ENCODE measurements at places on chromosomes 1 and 21.
A peak's percentile ranks its signal among the peaks of the same experiment; 100 is the strongest.

DNA sequence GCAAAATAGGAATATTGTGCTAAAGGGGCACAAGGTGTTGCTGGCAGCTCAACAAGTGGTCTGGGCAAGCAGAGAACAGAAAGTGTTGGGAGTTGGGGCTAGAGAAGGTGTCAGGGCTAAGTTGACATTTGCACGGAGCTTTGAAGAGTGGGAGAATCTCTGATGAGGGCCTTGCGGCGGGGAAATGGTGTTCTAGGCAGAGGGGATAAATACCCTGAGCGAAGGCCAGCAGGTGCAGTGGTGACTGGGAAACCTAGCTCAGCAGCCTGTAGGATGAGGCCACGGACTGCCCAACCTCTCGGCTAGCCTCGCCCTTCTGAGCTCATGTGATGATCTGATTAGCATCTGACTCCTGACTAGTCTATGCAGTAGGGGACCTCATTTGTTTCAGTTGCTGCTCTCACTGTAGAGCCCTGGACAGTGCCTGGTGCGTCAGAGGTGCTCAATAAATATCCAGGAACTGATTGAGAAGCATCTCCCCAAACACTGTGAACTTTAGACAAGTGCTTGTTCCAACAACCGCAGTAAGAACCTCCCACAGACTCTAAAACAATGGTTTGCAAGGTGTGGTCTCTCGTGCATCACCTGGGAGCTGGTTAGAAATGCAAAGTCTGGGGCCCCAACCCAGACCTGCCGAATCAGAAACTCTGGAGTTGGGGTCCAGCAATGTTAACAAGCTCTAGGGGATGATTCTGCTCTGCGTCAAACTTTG lies 1.0 kb upstream of the FOXO6 start:
- DNase-seq = no peak

DNA sequence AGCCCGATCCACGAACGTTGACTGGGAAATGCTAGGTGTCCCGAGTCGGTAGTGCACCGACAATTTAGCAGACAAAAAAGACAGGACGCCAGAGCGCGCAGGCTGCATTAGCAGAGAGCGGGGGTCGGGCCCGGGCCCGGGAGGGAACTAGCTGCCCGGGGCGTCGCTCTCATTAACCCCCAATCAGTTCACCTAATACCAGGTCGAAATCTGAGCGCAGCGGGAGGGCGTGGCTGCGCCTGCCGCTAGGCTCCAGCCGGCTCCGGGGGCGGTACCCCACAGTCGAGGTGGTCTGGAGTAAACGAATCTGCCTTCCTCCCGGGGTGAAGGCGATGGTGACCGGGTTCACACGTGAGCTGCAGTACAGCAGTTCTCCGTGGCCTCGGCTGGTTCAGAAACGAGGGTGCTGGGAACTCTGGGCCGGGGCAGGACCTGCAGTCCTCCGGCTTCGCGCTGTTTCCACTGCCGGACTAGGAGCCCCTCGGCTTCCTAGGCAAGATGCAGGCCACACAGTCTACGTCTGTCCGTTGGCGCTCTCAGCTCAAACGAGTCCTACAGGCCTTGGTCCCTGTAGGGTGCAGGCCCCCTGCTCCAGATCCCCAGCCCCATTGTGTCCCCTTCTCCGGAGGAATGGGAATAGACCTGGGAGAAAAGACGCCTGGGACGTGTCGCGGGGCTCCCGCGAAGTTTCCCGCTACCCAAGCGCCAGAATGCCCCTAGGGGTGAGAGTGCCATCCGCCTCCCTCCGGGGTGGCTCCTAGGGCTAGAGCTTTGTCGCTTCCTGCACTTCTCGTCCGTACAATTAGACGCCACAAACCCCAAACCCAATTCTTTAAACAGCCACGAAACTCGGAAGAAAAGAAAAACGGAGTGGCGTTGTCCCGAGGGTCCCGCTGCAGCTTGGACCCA lies 2.0 kb downstream of the GFI1 start:
- peak; percentile 7 for DNase-seq

GRCh38 chr1:102234753-102235359 lies 238.1 kb upstream of the OLFM3 start:
- DNase-seq = no peak

- no peak for DNase-seq
These were observed 10.0 kb downstream of the PLA2G2D start for GRCh38 chr1:20109223-20109856.

DNA sequence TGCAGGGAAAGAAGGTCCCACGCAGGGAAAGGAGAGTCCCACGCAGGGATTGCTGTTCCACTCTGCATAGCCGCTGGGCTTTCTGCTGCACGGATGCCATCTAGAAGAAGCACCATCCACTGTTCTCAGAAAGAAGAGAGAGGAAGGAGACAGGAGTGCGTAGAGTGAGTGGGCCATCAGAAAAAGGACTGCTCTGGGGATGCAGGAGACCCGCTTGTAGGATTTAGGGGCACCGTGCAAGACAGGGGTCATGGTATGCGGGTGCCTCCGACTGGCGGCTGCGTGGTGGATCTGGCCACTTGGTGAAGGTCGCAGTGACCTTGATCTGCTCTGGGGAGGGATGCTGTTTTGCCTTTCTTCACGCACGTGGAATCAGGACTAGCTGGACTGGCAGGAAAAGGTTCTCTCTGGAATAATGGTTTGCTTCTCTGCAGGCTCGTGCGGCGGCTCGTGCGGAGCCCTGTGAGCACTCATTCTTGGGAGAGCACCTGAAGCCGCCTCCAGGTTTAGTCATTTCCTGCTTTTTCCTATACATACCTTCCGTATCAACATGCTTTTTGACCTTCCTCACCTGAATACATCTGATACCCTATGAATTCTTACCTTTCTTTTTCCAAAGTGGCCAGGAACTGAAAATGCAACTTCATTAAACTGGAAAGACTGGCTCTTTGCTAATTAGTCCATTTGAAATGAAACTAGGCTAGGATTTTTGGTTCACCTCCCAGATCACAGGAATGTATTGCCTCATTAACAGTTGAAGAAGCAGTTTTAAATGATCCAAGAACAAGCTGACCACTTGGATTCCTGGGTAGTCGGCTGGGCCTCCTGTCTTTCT lies 181.6 kb downstream of the KIF26B start:
- DNase-seq = no peak

DNA sequence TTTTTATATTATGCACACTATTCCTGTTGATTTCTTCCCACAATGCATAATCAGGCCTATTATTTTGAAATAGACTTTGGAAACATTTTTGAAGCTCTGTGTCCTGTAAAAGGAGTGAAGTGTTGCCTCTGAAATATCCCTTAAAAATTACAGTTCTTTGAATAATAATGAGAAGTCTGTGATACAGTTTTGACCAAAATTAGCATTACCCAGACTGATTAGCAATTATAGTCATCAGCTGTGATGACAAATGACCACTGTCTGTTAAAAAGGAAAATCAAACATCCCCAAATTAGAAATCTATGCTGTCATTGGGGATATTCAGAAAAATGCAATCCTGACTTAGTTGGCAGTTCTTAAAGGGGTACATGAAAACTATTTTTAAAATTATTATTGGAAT lies 63.7 kb downstream of the PTGS2 start:
- no peak for DNase-seq

- no peak for DNase-seq
These were observed 57.2 kb downstream of the CACHD1 start for GRCh38 chr1:64527165-64527564.

- DNase-seq = no peak
These were observed 3.0 kb upstream of the SMPDL3B start for GRCh38 chr1:27931759-27932158.

DNA sequence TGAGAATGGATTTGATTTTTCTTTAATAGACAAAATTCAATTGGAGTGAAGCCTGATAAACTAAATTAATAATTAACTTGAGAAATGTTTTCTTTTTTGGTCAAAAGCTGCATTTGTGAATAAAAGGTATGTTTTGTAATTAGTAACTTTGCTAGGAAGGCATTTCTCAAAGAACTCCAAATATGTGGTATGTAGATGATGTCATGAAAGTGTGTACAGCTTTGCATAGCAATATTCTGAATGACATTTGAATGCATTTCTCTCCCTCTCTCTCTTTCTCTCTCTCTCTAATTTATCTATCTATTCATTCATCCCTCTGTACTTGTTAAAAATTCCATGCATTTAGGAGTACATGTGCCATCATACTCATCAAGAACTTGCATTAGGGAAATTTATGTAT lies 109.1 kb upstream of the ADAMTS5 start:
- peak; percentile 29 for DNase-seq

DNA sequence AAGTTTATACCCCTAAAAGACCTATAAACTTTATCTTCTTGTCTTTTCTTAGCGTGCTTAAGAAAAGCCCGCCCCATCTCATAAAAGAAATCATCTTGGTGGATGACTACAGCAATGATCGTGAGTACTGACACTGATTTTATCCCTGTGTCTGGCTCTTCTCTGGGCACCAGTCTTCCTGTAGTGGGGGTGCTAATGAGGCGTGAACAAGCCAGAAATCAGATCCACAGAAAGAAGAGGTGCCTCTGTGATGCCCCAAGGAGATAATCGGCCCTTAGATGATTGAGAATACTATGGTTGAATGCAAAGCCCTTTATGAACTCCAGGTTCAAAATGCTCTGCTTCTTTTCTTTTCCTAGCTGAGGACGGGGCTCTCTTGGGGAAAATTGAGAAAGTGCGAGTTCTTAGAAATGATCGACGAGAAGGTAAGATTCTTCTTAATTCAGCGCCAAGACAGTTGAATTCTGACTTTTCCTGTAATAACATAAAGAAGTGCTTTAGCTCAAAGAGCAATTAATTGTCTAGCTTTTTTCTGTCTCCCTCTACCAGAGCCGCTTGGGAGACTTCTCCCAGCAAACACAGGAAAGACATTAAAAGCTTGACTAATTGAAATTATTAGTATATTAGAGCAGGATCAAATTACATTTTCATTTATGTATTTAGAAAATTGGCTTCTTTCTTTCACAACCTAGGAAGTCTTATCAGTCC lies 169.4 kb downstream of the GALNT2 start:
- DNase-seq = no peak

DNA sequence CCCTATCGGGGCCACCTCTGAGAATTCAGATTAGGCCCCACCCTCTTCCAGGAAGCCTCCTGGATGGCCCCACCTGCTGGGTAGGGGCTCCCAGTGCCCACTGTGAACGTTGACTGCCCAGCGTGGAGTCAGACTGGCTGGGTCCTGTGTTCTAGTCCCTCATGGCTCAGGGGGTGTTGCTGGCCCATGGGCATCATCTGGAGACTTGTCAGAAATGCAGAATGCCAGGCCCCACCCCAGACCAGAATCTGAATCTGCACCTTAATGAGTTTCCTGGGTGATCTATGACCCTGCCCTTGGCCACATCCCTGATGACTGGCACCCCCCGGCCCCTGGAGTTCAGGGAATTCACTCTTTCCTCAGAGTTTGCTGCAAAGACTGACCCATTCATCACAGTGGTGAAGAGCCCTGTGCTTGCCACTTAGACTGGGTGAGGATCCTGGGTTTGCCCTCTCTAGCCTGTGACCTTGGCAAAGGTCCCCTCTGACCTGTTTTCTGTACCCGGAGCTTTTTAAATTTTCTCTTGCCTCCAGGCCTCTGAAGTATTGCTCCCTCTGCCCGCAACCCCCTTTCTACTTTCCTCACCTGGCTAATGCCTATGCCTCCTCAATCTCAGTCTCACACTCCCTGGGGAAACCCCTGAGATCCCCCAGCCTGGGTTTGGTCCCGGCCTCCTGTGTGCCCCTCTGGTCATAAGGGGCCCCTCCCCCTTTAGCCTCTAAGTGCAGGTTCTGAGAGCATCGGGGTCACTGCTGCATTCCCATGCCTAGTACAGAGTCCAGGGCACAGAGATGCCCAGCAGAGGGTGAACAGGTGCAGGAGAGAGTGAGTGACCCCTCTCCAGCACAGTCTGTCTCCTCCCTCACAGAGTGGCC lies 184.2 kb downstream of the MATN1 start:
- no peak for DNase-seq

- no peak for DNase-seq
These were observed 12.7 kb downstream of the INSL5 start for GRCh38 chr1:66788231-66788939.

DNA sequence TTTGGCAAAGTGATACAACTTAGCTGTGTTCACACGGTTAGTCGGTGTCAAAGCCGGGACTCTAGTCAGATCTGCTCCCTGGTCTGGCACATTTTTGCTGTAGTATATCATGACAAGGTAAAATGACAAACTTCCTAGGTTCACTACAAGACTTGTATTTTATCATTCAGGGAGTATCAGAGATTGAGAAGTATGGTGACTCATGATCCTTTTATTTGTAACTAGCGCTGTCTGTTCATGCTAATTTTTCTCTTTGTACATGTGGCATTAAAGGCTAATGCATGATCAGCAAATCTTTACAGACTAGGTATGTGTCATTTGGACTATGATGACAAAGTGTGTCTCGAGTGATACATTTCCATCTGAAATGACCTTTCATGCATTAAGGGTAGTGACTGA lies 326.7 kb downstream of the SIPA1L2 start:
- no peak for DNase-seq

GRCh38 chr1:186559601-186560116 lies 98.7 kb upstream of the PDC start:
- DNase-seq = no peak

DNA sequence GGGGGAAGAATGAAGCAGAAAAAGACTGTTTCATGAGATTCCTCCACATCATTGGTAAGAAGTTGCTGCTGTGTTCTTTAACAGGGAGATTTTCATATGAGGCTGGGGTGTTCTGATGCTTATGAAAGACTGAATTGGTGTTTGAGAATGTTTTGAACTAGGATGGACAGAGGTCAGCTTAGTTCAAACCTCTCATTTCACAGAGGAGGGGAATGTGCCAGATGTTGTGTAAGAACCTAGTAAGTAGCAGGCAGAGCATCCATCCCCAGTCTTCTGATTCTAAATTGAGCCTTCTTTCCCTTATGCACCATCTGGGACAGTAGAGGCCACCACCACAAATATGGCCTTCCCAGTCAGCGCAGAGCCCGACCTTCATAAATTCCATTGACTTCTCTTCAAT lies 43.7 kb downstream of the SAMD13 start:
- no peak for DNase-seq

GRCh38 chr1:197481101-197481500 lies 213.0 kb downstream of the CRB1 start:
- no peak for DNase-seq

DNA sequence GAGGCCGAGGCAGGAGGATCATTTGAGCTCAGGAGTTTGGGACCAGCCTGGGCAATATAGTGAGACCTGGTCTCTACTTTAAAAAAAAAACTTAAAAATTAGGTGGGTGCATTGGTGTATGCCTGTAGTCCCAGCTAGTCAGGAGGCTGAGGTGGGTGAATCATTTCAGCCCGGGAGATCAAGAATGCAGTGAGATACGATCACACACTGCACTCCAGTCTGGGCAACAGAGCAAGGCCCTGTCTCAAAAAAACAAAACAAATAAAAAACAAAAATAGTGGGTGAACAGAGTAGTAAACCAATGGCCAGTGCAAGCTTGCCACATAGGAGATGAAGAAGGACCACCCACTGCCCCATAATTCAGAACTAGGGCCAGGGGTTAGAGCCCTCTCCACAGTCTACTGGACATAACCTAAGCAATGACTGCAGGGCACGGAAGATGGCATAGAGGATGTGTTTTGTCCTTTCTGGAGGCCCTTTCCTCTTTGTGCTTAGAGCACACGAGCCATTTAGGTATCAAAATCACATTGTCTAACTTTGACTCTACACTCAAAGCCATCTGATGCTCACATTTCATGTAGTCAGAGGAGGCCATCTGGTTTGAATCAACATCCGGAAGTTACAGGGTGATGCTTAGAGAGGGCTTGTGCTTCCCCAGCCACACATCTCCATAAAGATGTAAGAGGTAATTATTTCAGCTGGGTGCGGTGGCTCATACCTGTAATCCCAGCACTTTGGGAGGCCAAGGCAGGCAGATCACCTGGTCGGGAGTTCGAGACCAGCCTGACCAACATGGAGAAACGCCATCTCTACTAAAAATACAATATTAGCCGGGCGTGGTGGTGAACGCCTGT lies 12.6 kb downstream of the CD2 start:
- peak; percentile 47 for DNase-seq
